ENCODE measurements at places on chromosomes 12 and 14. TPM values are rescaled to one million over a fixed set of nuclear protein-coding genes. Genes with fewer than 3 reads are reported as not detected.

DNA sequence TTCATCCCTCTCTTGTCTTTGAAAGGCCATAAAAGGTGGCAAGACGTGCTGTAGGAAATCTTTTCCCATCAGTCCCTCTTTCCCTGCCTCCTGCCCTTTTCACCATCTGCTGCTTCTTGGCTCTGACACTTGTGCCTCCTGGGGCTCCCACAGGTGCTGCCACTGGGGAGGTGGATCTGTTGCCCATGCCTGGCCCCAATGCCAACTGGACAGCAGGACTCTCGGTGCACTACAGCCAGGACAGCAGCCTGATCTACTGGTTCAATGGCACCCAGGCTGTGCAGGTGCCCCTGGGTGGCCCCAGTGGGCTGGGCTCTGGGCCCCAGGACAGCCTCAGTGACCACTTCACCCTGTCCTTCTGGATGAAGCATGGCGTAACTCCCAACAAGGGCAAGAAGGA, 6.5 kb downstream of the CLSTN3 start:
- DNase-seq = no peak

DNA sequence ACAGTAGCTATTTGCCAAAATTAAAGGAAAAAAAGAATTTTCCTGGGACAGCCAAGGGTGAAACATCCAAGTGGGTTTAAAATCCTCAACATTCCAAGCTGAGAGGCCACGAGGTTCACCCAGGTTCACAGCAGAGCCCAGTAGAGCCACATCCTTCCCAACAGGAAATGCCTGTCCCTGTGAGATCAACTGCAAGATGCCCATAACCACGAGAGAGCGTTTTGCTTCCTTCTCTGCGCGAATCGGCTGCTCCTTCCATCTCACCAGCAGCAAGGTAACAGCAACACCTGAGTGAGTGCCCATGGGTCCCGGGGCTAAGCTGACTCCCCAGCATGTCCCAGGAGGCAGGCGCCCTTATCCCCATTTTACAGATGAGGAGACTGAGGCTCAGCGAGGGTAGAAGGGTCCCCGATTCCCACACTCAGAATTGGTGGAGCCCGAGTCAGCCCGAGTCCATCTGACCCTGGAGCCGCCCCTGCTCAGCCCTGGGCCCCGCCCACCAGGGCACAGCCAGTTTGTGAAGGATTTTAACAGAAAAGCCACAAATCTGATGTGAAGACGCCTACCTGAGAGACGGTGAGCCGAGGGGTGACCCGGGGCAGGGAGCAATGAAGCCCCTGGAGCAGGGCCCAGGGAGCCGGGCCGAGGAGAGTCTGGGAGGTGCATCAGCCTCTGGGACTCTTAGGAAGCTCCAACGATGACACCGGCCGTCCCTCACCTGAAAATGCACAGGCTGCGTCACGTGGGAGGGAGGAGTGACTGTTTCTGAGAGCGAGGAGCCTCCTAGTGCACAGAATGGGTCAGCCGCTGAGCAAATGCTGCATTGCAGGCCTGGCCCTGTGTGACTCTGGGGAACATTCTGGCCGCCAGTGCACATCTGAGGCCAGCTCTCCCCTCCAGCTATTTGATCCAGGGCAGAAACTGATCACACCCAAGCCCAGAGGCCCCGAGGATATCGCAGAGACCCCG, 236.9 kb upstream of the SFSWAP start:
- DNase-seq = no peak

TEP1 gene
- total RNA-seq = 26.2 TPM

GRCh38 chr12:132397934-132398385, 68.6 kb upstream of the GALNT9 start:
- no peak for DNase-seq

- no peak for DNase-seq
Measured at GRCh38 chr14:95442016-95442632, 74.3 kb downstream of the SYNE3 start.

DNA sequence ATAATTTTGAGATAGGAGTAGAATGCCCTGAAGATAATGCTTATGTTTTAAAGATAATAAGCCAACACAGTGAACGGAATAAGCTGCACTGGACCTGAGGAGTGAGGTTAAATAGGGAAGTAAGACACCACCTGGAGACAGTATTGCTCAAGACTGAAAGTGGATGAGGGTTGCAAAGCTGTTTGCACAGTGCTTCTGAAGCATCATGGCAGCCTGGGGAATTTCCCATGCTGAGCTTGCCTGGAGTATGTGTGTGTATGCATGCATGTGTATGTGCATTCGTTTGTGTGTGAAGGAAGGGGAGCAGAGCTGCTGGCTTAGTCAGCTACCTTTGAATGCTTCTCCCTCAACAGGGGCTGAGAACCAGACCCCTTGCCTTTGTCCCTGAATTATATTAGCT, 35.8 kb downstream of the BHLHE41 start:
- no peak for DNase-seq

DNA sequence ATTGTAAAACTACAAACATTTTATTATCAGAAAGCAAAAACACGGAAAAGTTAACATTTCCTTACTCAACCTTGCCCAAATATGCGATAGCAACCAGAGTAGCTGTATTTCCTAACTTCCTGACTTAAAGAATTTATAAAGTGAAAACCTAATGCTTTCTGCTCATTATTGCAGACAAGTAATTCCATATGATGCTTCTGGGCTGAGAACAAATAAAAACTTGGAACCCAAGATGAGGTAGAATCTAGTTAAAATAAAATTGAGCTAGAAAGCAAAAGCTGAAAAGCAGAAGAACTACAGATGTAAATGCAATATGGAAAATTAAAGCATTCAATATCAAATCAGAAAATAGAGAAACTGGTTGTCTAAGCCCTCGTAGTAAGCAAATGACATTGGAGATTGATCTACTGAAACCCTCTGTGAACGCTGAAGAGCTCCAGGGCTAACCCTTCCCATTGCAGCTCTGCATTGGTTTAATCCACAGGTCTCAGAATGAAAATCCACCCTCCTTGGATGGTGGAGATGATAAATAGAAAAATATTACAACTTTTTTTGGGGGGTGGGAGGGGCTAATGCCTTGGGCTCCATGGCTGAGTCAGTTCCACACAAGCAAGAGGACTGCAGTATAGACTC, 40.7 kb downstream of the CORO1C start:
- DNase-seq = no peak

GRCh38 chr12:11397366-11397765, 2.0 kb upstream of the PRB2 start:
- no peak for DNase-seq

DNA sequence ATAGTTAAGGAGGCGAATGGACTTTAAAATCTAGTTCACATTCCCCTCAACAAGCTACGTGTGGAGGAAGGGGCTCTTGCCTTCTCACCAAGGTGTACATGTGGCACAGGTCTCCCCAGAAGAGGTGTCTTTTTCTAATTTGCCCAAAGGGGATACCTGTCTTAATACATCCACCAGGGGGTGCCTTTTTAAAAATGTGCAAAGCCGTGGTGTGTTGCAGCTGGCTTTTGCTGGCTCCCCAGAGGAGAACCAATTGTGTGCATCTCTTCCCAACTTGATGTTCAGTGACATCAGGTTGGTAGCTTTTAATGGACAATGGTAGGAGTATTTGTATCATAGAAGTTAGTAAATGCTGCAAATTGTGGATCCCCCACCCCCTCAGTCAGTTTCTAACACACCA, 33.8 kb downstream of the CREBL2 start:
- no peak for DNase-seq

P2RX2 gene
- total RNA-seq = not detected

DNA sequence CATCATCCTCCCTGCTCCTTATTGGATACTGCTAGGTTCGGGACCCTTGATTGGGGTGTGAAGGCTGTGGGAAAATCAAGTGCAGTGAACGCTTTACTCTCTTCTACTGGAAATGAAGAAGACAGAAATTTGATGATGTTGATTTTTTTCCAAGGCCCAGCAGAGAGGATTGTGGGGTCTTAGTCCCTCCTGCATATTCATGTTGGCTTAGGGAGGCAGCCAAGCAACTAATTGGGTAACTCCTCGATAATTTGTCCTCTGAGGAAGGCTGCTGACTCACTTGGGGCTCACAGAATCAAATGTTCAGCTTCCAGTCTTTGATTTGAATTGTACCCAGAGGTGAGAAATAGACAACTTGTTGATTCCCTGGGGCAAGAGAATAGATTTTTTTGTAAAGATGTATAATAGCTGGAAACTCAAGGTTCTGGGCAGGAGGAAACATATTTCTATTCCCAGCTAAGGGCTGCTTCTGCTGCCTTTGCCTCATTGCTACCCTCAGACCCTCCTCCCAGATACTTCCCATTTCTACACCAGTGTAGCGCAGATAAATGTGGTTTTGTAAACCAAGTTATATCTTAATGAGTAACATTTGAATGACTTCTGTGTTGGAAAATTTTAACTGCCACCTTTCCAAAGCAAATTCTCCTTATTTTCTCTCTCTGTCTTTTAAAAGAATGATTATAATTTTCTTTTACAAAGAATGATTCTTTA, 21.7 kb downstream of the NEUROD4 start:
- DNase-seq = no peak

TMTC3 gene
- 6.3 TPM for total RNA-seq

DNA sequence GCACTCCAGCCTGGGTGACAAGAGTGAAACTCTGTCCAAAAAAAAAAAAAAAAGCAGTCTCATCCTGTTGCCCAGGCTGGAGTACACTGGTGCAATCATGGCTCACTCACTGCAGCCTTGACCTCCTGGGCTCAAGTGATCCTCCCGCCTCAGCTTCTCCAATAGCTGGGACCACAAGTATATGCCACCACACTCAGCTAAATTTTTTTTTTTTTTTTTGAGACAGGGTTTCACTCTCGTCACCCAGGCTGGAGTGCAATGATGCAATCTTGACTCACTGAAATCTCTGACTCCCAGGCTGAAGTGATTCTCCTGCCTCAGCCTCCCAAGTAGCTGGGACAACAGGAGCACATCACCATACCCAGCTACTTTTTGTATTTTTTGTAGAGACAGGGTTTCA, 5.2 kb upstream of the CNPY2 start:
- no peak for DNase-seq

GPR132 gene
- 0.34 TPM for total RNA-seq

- peak; percentile 12 for DNase-seq
Measured at GRCh38 chr12:89038831-89039512, 313.3 kb downstream of the DUSP6 start.

TMEM132D gene
- total RNA-seq = not detected

DNA sequence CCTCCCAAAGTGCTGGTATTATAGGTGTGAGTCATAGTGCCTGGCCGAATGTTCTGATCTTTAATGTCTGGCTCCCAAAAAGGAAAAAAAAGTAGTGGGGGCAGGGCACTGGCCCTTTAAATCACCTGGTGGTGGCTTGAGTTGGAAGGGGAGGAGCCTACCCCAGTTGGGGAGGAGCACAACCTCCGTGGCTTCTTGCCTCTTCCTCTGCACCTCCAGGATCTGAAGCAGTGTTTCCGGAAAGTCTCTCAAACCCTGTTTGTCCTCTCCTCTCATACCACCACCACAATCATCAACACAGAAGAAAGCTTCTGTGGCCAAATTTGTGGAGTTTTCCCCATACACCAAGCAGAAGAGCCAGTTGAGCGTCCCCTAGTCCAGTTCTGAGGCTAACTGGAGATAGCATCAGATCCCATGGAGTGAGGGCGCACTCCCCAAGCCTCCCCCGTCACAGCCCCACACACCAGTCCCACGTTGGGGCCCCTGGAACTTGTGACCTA, 24.3 kb upstream of the RCOR1 start:
- DNase-seq = no peak

GRCh38 chr14:71467361-71467811, 464.8 kb upstream of the RGS6 start:
- DNase-seq = no peak

DNA sequence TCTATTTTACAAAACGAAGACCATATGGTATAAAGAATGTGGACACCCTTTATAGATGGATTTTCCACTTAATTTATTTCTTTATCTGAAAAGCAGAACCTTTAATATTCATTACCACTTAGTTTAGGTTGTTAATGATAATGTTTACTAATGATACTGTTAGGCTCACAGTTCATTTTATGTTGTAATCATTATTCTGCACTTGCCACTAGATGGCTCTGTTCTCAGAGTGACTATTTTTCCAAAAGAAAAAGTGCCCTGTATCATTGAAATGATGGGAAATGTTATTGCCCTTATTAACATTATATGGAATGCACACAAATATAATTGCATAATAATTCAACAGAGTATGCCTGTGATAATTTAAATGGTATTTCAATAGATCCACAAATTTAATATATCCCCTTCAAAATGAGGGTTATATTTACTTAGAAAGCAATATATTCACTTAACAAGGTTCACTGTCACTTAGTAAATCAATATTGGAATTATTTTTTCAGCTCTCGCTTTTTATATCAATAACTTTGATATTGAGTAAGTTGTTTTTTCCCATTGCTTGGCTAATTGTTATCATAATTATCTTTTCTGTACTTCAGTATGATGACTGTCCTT, 95.7 kb downstream of the PDE3A start:
- no peak for DNase-seq

DNA sequence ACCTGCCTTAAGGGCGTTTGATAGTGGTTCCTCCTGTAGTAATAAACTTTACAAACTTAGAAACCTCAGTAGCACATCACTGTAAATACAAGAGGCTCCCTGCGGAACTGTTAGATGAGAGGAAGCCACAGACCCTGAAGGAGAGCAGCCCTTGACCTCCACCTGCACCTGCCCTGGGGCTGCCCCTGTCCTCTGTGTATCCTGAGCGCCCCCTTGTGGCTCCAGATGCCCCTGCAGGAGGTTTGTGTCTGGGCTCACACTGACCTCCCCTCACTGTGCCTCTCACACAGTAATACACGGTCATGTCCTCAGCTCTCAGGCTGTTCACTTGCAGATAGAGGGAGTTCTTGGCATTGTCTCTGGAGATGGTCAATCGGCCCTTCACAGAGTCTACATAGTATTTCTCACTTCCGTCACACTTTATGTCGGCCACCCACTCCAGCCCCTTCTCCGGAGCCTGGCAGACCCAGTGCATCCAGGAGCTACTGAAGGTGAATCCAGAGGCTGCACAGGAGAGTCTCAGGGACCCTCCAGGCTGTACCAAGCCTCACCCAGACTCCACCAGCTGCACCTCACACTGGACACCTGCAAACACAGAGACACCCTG, 1059.8 kb downstream of the TMEM121 start:
- no peak for DNase-seq

ZNF891 gene
- total RNA-seq = 0.96 TPM

Measured in psoas muscle (tissue), 8 donors.